ENCODE measurements at places on chromosomes 2 and 18.

DNA sequence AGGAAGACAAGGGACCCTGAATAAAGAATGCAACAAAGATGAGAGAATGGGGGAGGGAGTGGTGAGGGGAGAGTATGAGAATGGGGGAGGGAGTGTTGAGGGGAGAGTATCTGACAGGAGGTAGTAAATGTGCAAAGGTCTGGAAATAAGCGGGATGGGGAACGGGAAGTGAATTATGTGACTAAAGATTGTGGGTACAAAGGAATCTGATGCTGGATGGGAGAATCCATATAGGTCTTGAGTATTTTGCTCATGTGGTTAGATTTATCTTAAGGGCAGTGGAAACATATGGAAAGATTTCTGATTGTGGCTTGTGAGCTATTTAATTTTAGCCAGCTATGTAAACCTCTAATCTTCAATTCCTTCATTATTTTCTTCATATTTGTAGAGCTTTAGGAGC lies 593.4 kb downstream of the DCC start:
- no peak for DNase-seq

GRCh38 chr2:148680462-148680861 lies 35.9 kb downstream of the EPC2 start:
- no peak for DNase-seq

DNA sequence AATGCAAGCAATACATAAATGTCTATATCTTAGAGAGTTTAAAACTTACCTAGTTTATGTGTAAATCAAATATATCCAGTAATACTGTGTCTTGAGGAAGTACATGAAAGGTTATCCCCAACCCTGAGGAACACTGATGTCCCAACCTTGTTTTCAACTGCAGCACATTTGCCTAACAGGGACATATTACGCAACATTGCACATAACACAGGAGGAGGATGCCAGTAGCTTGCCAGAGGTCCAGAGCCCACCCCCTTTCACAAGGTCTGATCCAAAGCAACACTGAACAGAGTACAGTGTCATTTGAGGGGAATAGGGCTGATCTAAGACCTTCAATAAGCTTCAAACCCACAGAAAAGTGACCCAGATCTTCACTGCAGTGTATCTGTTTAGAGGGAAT lies 678.5 kb downstream of the ARHGAP15 start:
- no peak for DNase-seq

DNA sequence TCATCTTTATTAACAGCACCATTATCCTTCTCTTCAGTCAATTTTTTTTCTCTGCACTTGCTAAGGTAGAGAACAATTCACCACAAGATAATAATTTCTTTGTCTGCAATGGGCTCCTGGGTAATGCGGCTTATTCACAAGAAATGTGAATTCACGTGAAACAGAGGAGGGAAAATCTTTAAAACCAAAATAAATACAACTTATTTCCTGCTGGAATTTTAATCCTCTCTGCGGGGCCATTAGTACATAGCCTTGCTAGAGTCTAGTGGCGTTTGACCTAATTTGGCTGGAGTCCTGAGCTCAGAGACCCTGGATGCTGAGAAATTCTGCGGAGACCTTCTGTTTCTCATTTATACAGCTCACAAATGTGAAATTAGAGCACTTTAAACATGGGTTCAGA lies 319.3 kb upstream of the MMADHC start:
- DNase-seq = no peak

- no peak for DNase-seq
Measured at GRCh38 chr2:11411768-11412448, 54.1 kb downstream of the E2F6 start.

GRCh38 chr18:42471885-42472284 lies 516.9 kb downstream of the PIK3C3 start:
- peak; percentile 37 for DNase-seq

GRCh38 chr2:173676647-173677046 lies 288.5 kb downstream of the SP3 start:
- DNase-seq = no peak

GRCh38 chr2:100070078-100070477 lies 72.3 kb downstream of the AFF3 start:
- DNase-seq = no peak

GRCh38 chr18:66621816-66622576 lies 18.1 kb upstream of the CDH19 start:
- DNase-seq = no peak

DNA sequence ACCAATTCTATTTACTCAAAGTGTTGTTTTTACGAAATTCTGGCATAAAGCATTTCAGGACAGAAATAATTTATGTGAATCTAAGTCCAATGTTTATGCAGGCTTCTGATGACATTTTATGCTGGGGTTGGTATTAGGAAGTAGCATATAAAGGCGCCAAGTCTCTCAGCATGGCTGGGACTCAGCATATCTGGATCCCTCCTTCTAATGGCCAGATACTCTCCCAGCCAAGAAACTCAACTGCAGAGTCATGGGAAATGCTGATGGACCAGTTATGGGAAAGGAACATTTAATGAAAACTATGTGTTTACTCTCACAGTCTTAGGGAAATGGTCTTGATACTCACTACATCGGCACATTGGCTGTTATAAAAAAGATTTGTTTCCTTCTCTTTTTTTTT lies 392.2 kb downstream of the ARHGAP15 start:
- DNase-seq = no peak

GRCh38 chr2:177484180-177484795 lies 91.7 kb downstream of the AGPS start:
- no peak for DNase-seq

GRCh38 chr2:120559401-120559800 lies 176.3 kb upstream of the GLI2 start:
- no peak for DNase-seq

DNA sequence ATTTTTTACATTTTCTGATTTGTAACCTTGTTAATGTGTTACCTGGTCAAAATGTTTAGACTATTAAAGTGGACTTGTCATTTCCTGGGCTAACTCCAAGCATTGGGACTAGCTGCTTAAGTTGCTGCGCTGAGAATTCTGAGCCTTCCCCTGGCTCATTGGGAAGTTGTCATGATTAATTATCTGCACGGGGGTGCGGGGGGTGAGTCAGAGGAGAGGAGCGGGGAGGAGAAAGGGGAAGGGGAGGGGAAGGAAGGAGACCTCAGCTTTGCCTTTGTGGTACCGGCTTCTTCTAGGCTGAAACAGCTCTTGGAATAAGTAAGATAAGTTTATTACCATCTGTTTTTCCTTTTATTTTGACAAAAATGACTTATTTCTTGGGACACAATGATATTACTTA lies 52.9 kb upstream of the APCDD1 start:
- peak; percentile 86 for DNase-seq

DNA sequence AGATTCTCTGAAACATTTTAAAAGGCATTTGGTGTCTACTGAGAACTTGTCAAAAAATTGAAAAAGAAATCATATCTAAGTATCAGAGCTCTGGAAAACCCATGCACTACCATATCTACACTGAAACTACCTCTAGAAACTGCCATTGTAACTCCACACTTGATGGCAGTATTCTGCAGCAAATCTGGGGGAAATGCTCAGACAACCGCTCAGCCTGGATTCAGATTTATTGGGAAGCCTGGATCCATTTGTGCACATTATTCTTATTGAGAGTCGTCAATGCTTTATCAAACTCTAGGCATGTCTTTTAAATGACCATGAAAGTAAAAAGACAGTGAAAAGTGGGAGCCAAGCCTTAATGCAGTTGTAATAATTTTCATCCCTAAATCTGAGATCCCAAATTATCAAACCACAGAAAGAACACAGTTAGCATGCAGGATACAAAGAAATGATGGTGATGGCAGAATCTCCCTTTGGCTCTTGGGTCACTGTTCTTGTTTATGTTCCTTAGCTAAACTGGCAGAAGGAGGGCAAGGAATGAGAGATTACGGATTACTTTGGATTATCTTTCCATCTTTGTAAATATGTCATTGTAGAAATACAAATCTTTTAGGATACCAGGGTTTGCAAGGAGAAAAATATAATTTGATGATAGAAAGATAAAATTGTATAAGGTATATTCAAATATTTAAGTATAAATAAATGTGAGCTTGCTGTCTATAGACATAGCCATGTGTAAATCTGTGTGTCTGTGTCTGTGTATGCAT lies 512.1 kb upstream of the SYT4 start:
- no peak for DNase-seq

DNA sequence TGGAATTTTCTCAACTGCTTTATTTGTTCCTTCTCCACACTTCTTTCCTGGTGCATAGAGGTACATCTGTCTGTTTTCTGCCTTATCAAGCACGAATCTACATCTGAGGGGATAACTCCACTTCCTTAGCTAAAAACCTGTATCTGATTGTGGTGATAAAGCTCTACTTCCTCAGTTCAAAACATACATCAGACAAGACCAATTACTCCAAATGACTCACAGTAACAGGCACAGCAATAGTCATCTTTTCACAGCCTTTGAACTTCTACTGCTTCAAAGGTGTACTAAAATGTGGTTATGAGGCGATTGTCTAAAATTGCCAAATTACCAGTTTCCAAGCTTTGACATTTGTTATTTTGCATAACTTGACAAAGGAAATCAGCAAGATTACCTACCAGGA lies 803.6 kb upstream of the ZEB2 start:
- no peak for DNase-seq

DNA sequence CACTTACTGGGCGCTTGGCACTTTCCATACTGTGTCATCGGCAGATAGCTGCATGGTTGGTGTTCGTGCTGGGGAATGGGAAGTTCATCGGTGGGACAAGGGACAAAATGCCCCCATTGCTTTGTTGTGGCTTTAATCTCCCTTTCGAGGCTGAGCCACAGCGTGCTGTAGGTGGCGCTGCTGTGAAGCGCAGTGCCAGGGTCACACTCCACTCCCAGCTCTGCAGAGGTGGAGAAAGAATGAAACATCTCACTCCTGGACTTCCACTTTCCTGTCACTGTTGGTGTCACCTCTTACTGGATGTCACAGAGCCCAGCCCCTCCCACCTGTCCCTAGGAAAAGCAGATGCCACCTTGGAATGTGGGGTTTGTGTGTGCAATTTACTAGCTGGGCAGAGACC lies 8.7 kb downstream of the TYMS start:
- no peak for DNase-seq

- DNase-seq = no peak
Measured at GRCh38 chr2:74119339-74119738, 28.4 kb downstream of the BOLA3 start.

GRCh38 chr18:65938592-65939372 lies 188.0 kb downstream of the CDH7 start:
- DNase-seq = no peak

DNA sequence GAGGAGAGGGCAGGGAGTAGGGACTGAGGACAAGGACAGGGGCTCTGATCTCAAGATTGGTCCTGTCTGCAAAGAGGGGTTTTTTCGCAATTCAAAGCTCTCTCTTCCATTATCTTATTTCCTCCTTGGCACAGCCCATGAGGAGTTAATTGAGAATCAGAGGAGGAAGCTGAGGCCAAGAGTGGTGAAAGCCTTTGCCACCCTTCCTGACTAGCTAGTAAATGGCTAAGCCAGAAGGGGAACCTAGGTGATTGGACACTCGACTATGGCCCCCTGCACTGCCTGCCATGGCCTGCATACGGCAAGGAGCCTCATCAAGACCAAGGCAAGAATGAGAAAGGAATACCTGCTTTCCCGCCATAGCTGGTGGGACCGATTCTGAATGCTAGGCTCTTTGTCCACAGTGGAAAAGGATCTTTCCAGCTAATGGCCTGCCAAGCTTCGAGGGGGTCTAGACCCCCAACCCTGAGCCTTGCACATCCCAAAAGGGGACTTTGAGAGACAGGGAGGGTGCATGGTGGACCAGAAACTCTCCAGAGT lies 237.9 kb downstream of the HAUS1 start:
- DNase-seq = no peak

DNA sequence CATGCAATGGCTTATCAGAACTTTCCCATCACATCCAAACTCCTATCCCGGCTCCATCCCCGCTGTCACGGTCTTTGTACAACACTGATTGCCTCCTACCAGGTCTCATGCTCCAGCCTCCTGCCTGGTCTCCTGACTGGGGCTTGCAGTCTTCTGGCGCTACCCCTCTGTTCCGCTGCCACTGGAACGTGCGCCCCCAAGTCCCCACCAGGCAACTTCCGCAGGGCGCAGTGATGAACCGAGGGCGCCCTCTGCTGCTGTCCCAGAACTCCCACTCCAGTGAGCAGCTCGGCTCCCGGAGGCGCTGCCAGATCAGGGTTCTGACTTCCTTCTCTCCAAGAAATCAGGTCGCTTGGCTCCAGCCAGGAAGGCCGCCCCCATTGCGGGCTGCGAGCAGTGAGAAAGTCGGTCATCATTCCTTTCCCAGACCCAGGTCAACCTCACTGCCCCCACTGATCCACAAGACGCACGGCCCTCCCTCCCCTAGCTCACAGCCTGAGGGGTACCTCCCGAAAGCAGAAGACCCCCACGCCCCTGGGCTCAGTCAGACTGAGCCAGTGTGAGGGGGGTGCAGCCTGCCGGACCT lies 43.9 kb upstream of the RAB11FIP5 start:
- peak; percentile 90 for DNase-seq

DNA sequence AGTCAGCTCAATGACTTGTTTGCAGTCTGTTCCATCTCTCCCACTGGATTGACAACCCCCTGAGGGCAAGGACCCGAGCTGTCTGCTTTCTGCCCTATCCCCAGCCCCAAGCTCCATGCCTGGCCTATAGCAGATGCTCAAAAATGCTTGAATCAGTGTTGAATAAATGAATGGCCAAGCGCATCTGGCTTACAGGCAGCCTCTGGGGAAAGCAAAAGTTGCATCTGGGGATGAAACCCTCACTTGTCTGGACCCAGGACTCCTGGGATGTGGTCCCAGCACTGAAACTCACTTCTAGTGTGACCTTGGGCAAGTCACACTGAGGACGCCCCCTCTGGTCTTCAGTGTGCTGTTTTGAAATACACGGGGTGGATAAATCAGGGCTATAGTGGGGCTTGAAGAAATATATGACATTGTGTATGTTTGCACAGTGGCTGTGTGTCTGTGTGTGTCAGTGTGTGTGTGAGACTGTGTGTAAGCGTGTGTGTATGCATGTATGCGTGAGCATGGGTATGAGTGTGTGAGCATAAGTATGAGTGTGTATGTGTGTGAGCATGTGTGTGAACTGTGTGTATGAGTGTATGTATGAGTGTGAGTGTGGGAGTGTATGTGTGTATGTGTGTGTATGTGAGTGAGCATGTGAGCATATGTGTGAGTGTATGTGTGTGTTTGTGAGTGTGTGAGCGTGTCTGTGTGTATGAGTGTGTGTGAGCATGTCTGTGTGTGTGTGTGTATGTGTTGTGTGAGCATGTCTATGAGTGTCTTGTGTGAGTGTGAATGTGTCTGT lies 27.8 kb upstream of the TNS1 start:
- DNase-seq = peak; percentile 66

- no peak for DNase-seq
Measured at GRCh38 chr2:54329482-54330161, 73.6 kb upstream of the TSPYL6 start.

GRCh38 chr2:211390536-211391188 lies 834.3 kb downstream of the CPS1 start:
- no peak for DNase-seq

DNA sequence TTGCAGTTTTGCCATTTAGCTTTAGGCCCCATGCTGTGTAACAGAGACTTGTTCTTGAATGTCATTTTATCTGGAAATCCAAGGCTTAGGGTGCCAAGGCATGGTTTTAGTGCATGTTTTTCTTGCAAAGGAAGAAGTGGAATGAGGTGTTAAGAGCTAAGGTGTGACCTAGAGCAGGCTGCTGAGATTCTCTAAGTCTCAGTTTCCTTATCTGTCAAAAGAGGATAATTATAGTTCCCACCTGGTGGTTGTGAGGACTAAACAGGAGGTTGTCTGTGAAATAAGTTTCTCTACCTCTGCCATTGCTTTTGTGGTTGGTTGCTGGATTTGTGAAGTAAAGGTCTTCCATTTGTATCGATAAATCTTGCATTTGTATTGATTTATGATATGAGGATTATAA lies 82.0 kb downstream of the TANC1 start:
- no peak for DNase-seq

GRCh38 chr2:217077831-217078407 lies 218.1 kb upstream of the TNP1 start:
- DNase-seq = no peak
